ENCODE measurements at places on chromosomes 2 and 18. TPM values are rescaled to one million over a fixed set of nuclear protein-coding genes. Genes with fewer than 3 reads are reported as not detected.

GRCh38 chr2:239177908-239178307 lies 222.9 kb downstream of the HDAC4 start:
- H3K27ac ChIP-seq, result peak overlapping the region; percentile 78
- no peak for DNase-seq
- peaks cover 15% of the 10 kb centered on the region for H3K36me3 ChIP-seq
- H3K27me3 ChIP-seq, result no peaks in the 10 kb centered on the region
- H3K4me3 ChIP-seq, result no peak overlapping the region
- no peaks in the 10 kb centered on the region for H3K4me1 ChIP-seq

DNA sequence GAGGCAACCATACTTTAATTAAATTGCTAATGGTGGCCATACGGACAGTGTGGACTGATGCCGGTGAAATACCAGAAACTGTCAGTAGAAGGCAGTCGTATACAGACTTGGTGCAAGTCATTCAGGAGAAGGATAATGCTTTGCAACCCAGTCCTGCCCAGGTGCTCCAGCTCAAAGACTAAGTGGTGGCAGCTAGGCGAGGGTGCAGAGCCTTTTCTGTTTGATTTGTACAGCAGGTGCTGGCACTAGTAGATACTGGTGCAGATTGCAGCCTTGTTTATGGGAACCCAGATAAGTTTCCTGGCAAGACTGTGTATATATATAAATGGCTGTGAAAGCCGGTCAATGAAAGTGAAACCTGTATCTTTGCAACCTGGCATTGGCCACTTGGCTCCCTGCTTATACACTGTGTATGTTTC lies 208.3 kb upstream of the SYT4 start:
- H3K4me1 ChIP-seq, result no peaks in the 10 kb centered on the region
- no peak for DNase-seq
- H3K27ac ChIP-seq, result no peak overlapping the region

DNA sequence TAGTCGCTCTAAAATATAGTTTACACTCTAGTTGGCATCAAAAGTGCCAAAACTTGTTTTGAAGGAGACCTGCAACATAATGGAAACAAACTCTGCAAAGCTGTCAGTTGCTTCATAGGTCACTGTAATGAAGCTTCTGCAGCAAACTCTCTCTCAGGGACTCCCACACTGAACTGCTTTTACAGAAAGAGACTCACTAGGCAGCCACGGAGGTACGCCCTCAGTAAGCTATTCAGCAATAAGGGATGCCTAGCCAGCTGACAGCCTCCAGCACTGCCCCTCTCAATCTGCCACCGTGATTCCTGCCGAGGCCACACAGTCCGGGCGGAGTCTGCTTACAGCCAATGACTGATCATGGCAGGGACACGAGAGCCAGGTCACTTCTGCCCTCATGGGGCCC lies 51.1 kb downstream of the COLEC12 start:
- H3K36me3 ChIP-seq, result no peaks in the 10 kb centered on the region
- H3K4me3 ChIP-seq, result no peak overlapping the region
- DNase-seq, result no peak
- no peaks in the 10 kb centered on the region for H3K4me1 ChIP-seq
- H3K27ac ChIP-seq, result no peak overlapping the region

Gene KCNIP3
- total RNA-seq, result not detected

Gene GRB14
- total RNA-seq, result 0.91 TPM

Gene SIX3
- not detected for total RNA-seq

Gene REG1B
- not detected for total RNA-seq
